ENCODE measurements at places on chromosomes 11 and 22.

DNA sequence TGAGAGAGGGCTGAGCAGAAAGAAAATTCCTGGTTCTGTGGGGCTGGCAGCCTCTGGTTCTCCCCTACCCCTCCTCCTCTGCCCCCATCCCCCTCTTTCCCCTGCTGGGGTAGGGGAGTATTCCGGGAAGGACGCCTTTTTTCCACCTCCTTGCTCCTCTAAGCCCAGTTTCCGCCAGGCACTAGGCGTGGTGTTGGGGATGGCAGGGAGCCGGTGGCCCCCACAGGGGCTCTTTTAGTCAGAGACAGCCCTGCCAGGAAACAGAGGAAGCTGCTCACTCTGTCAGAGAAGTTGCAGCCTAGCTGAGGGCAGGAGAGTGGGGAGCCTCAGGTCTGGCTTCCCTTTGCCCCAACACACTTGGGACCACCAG, 15.6 kb upstream of the ARHGEF17 start:
- DNase-seq = no peak

- DNase-seq = no peak
These were observed 84.9 kb downstream of the ZNF280B start for GRCh38 chr22:22423681-22424080.

DNA sequence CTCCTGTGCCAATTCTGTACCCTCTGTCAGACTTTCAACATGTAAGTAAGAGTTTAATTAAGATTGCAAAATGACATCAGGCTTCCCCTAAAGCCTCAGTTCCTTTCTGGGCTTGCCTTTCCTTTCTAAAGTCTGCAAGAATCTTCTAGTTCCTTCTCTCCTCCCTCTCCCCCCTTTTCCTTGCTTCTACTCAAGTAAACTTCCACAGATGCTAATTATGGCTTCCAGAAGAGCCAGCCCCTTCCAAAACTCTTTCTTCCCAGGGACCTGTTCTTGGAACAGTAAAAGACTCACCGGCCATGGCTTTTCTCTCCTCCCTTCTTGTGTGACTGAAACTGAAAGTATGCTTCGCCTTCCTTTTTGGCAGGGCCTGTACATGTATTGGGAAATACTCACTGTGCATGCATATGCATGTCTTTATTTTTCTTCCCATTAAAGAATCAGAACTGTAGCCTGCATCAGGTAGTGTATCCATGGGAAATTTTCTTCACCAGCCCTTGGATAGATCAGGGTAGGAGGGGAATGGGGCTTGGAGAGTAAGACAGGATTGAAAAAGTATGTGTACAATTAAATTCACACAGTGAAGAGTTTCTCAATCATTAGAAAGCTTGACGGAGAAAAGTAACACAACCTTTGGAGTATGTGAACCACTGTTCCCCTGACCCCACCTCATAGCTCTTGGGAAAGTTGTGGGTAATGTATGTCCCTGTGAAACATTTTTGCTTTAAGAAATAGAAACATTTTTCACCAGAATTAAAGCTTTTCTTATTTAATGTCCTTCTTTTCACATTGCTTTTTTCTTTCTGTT, at the start of gene CASP1:
CASP1 (minus strand) TSS at position 332 of the 808 bp plus-strand sequence; CDS start at position 301, 31 bp downstream.
- DNase-seq = no peak

DNA sequence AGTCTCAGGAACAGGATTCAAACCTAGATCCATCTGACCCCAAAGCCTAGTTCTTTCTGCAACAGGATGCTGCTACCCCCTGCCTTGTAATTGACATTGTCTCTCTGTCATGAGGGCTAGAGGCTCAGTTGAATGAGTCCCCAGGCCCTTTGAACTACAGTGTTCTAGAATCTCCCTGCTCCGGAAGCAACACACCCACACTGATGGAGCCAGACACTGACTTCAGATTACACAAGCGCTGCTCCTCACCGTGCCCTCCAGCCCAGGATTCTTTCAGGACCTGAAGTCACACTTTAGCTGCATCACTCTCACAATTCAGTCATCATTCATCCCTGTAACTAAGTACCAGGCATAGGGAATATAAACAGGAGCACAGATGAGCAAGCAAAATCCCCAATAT, 69.6 kb downstream of the RAB30 start:
- no peak for DNase-seq

- DNase-seq = no peak
These were observed 26.6 kb downstream of the RELT start for GRCh38 chr11:73402834-73403185.

- DNase-seq = no peak
These were observed 14.0 kb upstream of the APLNR start for GRCh38 chr11:57251037-57251436.
